ENCODE measurements at places on chromosomes 3 and 15.

DNA sequence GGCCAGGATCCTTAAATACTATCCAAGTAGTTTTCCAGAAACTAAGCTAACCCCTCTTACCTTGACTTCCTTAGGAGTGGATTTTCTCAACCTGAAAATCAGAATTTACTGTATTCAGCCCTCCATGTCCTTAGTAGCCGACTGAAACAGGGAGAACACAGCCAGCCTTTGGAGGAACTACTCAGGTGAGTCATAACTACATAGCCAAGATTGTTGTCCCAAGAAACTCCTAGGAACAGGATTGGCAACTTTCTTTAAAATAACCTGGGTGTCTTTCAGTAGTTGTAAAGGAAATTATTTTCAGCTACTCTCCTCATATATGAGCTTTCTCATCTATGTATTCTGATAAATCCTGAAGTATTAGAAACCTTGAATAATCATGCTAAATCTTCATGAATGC, 22.3 kb downstream of the FANCD2OS start:
- DNase-seq: no peak

DNA sequence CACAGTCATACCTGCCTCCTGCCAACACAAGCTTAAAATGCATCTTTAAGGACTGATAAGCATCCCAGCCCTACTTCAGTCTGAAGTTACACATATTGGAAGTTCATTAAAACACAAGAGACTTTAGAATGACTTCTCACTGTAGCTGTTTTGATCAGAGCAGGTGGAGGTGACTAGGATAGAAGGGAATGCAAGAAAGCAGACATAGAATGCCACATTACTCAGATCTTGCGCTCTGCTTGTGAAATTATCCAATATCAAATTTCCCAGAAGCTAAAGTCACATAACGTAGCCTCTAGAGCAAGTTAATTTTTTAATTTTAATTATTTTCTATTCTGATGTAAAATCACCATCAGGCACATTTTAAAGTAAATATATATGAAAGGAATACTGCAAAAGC, 306.5 kb downstream of the PLOD2 start:
- DNase-seq: no peak

DNA sequence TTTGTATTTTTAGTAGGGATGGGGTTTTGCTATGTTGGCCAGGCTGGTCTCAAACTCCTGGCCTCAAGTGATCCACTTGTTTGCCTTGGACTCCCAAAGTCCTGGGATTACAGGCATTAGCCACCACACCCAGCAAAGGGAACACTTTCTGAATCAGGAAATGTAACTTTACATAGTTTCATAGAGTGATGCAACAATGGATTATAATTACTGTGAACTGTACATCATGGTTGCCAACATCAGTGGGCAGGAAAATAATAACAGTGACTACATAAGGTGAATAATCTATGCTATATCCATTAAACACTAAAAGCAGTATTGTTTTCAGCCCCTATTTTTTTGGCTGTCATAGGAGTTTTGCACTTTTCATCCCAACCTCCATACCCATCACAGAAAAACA, 5.0 kb upstream of the KPNA1 start:
- DNase-seq: no peak

GRCh38 chr15:82875411-82876003, 66.1 kb downstream of the WHAMM start:
- DNase-seq: no peak

GRCh38 chr15:47718497-47719437, 1.5 kb downstream of the SEMA6D start:
- DNase-seq: no peak

DNA sequence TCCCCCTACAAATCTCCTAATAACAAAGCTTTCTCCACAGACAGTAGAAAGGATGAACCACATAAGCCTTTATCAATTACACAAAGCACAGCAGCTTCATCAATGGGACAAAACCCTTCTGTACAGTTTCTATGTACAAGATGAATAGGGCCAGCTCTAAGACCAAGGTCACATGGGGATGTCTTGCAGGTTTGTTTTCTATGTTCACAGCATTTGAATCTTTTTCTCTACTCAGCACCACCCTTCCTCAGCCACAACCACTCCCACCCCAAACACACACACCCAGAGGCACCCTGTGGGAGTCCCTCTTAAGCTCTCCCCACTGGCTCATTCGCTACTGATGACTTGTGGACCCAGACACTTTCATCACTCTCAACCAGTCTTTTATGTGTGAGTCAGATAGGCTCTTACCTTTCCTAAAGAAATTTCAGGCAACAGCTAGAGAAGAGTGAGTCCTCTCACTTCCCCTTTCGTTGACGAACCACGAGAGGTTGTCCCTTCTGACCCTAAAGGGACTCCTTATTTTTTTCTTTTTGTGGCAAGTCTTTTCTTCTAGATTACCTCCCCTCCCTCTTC, 57.9 kb downstream of the ARHGAP31 start:
- peak; percentile 29 for DNase-seq

DNA sequence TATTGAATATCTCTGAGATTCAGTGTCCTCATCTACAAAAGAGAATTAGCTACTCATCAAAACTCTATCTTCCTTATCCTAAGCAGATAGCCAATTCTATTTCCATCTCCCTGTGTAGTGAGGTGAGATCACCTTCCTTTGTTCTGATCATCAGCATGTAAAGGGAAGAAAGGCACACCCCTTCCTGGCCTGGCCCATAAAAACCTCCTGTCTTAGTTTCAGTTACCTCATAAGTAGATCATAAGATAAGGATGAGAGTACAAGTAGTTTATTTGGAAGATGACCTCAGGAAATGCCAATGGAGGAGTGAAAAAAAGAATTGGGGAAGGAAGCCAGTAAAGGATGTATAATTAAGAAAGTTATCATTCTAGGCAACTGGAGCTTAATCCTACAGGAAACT, 114.5 kb upstream of the GADL1 start:
- no peak for DNase-seq

- no peak for DNase-seq
These were observed 41.2 kb downstream of the IMPG2 start for GRCh38 chr3:101279162-101279561.

DNA sequence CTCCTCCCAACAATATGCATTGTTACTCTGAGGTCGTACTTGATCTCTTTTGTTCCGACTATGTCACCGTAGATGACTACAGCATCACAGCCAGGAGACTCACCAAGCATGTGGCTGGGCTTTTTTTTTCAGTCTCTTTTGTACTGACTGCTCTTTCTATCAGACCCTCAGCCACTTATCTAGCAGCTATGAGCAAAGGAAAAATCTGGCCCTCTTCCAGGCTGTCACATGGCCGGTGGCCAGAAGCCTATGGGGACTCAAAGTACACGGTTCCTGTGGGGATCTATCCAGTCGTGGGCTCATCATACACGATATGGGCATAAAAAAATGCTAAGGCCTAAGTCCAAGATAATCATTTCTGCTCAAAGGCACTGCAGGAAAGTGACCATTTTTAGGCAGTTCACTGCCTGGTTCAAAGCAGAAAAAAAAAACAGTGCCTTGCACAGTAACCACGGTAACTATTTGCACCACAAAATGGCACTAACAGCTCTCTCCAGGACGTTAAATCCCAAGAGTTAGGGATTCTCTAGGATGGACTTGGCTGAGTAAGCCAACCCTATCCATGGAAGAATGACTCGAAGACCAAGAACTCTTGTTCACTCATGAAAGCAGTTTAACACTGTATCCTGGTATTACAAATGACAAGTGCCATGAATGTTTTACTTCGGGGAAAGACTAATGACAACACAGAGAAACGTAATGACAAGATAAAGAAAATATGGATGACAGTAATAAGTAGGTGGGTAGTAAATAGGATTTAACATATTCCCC, 50.3 kb downstream of the SHQ1 start:
- no peak for DNase-seq

DNA sequence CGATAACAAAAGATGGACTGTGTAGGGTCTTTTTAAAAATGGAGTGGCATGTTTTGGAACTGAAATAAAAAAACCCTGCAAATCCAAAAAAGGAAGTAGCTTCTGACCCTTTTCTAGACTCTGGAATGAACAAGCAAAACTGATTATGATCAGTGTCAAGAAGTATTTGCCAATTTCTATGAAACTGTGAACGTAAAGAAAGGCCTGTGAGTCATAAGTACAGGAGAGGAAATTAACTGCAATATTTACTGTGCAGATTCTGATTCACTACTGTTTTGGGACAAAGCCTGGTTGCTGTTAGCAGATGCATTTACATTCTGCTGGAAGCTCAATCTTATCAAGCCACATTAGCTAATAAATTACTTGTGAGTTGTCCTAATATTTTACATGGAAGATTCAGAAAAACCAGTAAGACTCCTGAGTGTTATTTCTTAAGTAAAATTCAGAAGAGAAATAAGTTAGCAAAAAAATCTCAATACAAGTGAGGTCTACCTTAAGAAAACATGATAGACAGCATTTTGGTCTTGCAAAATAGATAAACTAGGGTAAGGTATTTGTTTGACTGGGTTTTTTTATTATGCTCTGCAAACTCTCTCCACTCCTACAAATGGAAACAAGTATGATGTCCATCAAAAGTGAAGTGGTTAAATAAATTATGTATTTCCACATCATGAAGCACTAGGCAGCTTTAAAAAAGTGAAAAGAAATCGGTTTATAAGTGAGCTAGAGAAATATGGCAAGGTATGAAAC, 90.2 kb upstream of the LMOD3 start:
- peak; percentile 44 for DNase-seq

DNA sequence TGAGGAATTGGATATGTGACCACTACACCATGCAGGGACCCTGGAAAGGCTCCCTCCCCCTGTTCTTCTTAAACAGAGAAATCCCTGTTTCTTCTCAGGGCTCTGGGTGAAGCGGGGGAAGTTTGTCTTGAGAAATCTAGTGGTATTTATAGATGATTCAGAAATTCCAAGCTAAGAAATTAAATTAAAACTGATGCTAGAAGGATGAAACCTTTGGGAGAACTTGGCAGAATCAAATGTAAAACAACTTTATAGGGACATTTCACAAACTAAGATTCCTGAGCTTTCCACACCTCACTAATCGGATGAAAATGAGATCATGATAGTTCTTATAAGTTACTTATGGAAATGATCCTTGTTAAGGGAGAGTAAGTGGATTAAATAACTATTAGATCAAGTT, 54.2 kb downstream of the FBXL2 start:
- DNase-seq: no peak

GRCh38 chr3:183895296-183895695, 10.6 kb upstream of the PARL start:
- peak; percentile 76 for DNase-seq

DNA sequence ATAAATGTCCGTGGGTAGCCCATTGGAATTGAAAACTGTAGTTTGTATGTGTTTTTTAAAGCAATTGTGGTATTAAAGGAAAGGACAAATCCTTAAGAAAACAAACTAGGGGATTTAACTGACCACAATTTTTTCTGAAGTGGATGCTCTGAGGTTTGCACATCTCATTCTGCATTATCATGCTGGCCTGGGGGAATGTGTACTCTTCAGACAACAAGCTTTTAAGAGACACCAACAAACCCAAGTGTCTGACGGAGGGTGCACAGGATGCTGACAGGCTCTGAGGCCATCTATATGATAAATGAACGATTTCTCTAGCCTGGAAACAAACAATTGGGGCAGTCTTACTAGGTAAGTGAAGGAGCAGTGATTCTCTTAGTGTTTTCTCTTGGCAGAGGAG, 9.1 kb downstream of the LINS1 start:
- DNase-seq: peak; percentile 53

- no peak for DNase-seq
These were observed 56.8 kb upstream of the TPM1 start for GRCh38 chr15:62985768-62986167.

DNA sequence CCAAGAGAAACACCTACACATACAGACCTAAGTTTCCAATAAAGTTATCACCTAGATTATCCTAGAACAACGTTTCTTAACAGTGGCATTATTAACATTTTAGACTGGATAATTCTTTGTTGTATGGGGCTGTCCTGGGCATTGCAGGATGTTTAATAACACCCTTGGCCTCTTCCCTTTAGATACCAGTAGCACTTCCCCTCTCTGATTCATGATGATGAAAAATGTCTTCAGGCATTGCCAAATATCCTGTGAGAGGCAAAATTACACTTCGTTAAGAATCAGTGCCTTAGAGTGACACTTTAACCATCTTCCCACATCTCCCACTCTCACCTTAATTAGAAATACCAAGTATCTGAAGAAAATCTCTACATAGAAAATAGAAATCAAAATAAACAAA, 352.6 kb downstream of the CGGBP1 start:
- no peak for DNase-seq

Measured in SK-MEL-5 (cell line).